NCI-H2107 (cell line): ENCODE measurements at places on chromosomes 4 and X.

- DNase-seq, result no peak
These were observed 417.7 kb upstream of the GALNT7 start for GRCh38 chr4:172750910-172751309.

DNA sequence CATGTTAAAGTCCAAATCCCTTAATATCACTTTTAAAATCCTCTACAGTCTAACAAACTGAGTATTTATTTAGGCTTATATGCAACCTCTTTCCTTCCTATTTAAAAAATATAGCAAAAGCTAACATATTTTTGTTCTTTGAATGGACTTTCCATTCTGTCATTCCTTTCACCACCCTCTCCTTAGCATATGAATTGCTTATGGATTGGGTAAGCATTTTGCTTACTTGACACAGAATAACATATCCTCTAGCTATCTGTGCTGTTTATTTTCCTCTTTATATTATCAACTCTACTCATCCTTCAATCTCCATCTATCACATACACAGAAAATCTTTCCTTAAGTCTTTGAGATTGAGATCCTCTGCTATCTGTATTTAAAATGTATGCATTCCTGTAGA, 206.1 kb upstream of the NEIL3 start:
- no peak for DNase-seq

DNA sequence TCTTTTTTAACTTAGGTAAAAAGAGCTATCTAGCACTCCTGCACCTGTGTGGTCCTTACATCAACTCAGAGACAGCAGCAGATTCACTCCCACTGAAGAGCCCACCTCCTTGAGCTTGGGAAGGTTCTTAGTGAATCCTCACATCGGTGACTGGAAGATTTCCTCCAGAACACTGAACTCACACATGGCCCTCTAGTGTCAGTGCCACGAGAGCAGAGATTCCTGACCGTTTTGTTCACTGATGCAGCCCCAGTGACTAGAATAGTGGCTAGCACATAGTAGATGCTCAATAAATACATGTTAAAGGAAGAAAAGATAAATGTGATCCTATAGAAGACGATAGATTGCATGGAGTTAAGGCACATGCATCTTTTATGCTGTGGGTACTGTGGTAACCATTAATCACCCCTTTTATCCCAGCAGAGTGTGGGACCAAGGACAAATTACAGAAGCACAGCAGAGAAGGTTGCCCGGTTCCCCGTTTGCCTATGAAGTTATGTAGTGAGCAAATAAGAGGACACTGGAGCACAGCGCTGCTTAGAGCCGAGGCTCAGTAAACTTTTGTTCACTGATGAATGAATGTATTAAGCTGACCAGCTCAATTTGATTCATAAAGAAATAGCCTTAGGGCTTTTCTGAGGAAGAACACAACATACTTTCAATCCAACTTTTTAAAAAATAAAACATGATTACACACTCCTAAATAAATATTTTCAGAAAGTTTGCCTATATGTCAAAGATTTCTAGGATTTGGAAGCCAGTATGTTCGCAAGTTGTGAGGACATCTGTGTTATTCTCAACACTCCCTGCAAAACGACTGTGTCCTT, 8.7 kb downstream of the GASK1B start:
- DNase-seq, result no peak

GRCh38 chrX:39519030-39519488, 578.7 kb downstream of the BCOR start:
- peak; percentile 75 for DNase-seq

- no peak for DNase-seq
These were observed 492.6 kb downstream of the BCOR start for GRCh38 chrX:39605183-39605582.

DNA sequence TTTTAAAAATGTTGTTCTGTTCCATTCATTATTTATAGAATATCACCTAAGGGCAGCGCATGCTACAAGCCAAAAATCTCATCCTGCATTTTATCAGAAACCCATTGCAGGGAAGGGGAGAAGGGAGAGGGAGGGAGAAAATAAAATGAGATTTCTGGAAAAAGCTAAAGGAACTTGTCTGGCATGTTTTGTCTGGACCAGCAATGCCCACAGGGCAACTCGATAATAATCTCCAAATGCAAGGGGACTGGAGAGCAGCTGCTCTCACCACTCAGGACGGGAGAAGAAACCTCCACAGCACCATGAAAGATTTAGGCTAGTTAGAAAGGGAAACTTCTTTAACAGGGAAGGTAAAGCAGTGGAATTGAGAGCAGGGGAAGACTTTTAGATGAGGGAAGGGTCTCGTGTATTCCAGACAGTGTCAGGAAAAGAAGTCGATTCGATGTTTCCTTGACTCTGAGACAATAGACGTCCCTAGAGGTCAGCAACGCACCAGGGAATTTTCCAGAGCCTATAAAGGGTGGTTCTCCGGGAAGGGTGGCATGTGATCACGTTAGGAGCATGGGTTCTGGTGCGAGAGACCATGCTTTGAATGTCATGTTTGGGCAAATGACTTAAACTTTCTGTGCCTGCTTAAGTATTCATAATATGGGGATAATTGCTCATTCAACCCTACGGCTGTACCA, 132.2 kb upstream of the NDP start:
- no peak for DNase-seq

GRCh38 chr4:17595471-17596005, 18.5 kb downstream of the LAP3 start:
- no peak for DNase-seq

DNA sequence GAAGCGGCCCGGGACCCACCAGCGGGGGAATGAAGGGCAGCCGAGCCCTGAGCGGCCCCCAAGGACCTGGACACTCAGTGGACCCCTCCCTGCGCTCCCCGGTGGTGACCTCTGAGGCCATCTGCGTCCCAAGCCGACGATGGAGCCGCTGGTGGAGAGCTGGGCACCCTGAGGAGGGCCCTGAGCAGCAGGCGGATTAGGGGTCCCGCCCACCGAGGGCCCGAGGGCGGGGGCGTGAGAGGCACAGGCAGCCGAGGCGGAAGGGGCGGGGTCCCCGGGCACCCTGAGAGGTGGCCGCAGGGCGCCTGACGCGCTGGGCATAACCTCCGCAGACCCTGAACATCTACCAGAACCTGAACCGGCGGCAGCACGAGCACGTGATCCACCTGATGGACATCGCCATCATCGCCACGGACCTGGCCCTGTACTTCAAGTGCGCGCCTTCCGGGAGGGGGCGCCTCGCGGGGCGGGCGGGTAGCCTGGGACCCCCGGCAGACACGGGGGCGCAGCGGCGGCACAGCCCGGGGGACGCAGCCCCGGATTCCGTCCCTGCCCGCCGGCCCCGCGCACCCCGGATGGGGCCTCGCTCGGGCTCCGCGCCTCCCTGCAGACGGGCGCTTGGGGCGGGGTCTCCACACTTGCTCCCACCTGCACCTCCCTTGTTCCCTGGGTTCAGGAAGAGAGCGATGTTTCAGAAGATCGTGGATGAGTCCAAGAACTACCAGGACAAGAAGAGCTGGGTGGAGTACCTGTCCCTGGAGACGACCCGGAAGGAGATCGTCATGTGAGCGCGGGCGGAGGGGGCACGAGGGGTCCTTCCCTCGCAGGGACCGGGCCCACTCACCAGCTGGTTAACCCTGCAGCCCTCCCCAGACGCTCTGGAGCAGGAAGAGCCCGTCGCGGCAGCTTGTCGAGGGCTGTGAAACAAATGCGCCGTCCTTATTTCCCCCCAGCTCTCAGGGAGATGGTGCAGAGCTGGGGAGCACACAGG, 10.3 kb downstream of the ATP5ME start:
- DNase-seq, result no peak

DNA sequence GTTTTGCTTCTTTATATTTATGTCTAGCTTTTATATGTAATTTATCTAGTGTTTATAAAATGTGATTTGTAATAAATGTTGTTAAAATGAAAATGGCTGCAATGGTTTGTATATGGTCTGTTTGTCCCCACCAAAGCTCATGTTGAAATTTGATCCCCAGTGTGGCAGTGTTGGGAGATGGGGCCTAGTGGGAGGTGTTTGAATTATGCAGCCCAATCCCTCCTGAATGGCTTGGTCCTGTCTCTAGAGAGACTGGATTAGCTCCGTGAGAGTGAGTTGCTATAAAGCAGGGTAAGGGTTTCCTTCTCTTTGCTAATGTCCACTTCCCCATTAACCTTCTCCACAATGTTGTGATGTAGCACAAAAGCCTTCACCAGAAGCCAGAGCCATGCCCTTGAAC, 30.0 kb upstream of the JADE3 start:
- DNase-seq, result no peak

DNA sequence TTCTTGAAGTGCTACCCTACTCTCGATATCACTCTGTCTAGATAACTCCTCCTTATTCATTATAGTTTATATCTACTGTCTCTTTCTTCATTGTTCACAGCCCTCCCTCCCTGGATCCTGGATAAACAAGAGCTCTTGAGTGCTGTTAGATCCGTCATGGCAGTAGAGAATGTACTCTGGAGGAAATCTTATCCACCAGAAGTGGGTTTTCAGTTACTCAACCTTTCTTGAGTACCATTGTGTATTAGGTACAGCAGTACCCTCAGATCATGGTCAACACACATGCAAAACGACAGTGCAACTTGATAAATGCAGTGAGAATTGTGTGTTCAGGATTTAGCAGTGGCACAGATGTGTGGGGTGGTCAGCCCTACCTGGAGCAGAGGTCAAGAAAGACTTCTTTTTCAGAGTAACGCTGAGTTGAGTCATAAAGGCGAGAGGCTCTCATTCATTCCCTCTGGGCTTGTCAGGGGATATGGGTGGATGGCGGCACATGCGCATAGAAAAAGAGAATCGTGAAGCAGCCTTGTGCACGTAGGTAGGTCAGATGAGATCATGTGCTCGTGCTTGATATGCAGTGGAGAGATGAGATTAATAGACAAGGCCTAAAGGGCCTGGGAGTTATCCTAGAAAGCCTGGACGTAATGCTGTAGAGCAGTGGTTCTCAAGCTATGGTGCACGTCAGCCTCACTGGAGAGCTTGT, 89.5 kb downstream of the SNX25 start:
- no peak for DNase-seq

DNA sequence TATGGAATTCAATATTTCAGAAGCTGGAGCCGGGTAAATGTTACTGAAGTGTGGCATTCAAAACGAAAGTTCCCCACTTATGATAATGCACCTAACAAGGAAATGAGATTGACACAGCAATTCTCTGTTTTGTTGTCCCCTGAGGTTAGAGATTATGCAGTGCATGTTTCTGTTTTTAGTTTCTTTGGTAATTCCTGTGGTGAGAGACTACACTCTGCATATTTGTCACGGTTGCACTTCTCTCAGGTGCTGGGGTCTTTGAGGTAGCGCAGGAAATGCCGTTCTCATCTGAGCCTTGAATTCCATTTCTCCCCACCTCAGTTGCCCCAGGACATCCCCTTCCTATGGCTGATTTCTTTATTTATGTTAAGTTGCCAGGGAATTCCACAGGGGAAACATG, 15.3 kb upstream of the BEND4 start:
- DNase-seq, result no peak

DNA sequence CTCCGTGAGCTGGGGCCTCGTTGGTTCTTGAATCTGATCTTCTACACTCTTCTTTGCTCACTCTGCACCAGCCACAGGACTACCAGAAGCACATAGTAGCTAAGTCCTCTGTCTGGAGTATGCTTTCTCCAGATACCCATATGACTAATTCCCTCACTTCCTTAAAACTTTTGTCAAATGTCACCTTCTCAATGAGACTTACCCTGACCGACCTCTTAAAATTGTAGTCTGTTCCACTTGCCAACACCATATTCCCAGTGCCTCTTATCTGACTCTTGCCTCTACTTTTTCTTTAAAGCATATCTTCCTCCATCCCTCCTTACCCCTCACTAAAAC, 10.0 kb downstream of the PARM1 start:
- no peak for DNase-seq

- DNase-seq, result no peak
These were observed 41.0 kb downstream of the SLIT2 start for GRCh38 chr4:20292739-20293138.

GRCh38 chr4:185773419-185773818, 38.6 kb downstream of the SORBS2 start:
- no peak for DNase-seq

DNA sequence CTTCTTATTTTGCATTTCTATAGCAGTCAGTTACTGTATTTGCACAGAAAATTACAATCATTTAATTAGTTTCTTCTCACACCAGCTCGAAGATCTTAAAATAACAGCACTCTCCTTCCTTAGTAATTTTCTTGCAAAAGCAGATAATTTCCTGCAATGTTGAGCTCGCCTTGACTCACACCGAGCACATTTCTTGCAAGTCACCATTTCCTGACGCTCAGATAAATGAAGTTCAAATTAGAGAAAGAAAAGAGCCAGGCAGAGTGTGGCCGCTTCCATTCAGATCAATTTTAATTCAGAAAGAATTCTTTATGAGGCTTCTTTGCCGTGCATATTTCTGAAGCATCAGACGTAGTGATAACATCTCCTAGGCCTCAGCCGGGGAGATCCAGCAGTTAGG, 10.1 kb downstream of the SORCS2 start:
- no peak for DNase-seq

GRCh38 chr4:178871476-178871875, 1429.2 kb upstream of the AGA start:
- no peak for DNase-seq

- no peak for DNase-seq
These were observed 29.8 kb downstream of the SMS start for GRCh38 chrX:21970326-21970725.

- DNase-seq, result no peak
These were observed 819 bp downstream of the PDLIM3 start for GRCh38 chr4:185534511-185534865.

DNA sequence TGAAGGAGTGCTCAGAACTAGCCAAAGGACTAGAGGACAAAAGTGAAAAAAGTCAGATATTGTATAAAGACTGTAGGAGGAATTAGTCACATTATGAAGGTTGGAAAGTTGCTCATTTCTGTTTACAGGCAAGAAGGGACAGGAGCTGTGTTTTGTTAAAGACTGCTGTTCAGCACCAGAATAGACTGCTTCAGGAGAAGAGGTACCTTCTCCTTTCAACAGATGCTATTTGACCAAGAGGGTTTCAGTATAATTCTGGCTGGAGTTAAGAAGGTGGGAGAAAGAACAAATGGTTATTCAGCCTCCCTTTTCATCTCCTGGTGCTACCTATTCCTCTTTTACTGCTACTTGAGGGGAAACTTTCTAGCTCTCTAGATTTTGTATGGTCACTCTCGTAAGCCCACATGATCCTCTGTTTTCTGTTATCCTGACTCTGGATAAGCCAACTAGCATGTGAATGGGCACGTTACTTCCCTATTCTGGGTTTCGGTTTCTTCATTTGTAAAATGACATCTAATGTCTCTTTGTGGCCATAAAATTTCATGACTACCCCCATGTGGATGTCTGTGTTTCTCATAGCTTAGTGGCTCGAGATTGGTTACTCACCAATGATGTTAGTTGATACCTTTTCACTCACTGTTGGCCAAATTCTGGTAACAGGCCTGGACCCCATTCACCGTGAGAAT, 68.9 kb downstream of the SH2D1A start:
- no peak for DNase-seq
